Activated CD8-positive, alpha-beta T cell treated with anti-CD3 and anti-CD28 coated beads for 36 hours (primary cell): ENCODE measurements at places on chromosomes 16 and 17.

GRCh38 chr17:81189670-81190530, 23.9 kb upstream of the AATK start:
- no peaks in the 10 kb centered on the region for H3K4me1 ChIP-seq
- no peaks in the 10 kb centered on the region for H3K36me3 ChIP-seq
- H3K27me3 ChIP-seq = no peaks in the 10 kb centered on the region
- no peak overlapping the region for H3K4me3 ChIP-seq

- peaks cover 58% of the 10 kb centered on the region for H3K4me1 ChIP-seq
- H3K4me3 ChIP-seq = peak overlapping the region; percentile 87
- peaks cover 29% of the 10 kb centered on the region for H3K36me3 ChIP-seq
- no peaks in the 10 kb centered on the region for H3K27me3 ChIP-seq
These were observed 3.7 kb downstream of the SOCS3 start for GRCh38 chr17:78356101-78356713.

DNA sequence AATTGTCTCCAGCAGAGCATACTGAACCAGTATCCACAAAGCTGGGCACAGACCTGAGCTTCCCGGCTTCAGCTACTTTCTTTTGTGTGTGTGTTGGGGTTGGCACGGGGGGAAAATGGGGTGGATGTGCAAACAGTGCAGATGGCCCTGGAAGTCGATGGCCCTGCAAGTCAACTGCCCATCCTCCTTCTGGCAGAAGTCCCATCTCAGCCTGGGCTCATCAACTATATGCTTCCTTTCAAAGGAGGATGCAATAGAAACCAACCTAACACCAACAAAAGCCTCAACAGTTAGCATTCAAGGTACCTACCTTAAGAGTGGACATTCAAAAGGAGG, 55.7 kb downstream of the SOX9 start:
- H3K4me3 ChIP-seq = no peak overlapping the region
- DNase-seq = no peak
- no peaks in the 10 kb centered on the region for H3K36me3 ChIP-seq
- H3K27ac ChIP-seq = no peak overlapping the region
- no peaks in the 10 kb centered on the region for H3K4me1 ChIP-seq

DNA sequence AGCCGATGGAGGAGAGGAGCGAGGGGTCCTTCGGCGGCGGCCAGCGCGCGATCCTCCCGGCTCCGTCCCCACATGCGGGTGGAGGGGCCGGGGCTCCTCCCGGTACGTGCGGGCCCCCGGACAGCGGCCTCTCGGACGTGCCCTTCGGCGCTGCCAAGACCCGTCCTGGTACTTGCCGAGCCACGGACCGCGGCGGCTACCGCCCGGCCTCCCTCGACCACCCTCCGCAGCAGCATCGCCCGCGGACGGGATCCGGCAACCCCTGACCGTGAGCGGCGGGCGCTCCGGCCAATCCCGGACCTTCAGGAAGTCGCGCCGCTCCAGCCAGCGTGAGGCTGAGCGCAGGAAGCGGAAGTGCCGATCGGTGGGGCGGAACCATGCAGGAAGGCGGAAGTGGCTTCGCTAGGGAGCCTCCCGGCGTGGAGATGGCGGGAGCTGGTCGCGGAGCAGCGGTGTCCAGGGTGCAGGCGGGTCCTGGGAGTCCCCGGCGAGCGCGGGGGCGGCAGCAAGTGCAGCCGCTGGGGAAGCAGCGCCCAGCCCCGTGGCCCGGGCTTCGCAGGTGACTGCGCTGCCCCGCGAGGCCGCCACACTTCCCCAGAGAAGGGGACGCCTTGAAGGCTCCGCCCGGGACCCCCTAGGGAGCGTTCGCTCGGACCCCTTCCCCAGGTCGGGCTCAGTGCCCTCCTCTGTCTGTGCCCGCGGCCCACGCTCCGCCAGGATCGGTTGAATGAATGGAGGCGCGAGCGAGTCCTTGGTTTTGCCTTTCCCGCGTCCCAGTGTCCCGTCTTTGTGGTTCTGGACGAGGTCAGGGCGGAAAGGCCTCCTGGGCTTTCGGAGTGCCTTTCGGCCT, at the start of the genes CCDC137 and OXLD1:
Gene CCDC137 (plus strand): TSS at position 396 of the 850 bp plus-strand sequence. CDS start 30 bp downstream, at position 426.
Gene OXLD1 (minus strand): TSS at position 264 of the 850 bp plus-strand sequence. CDS start 28 bp downstream, at position 236.
- H3K36me3 ChIP-seq = peaks cover 55% of the 10 kb centered on the region
- no peaks in the 10 kb centered on the region for H3K27me3 ChIP-seq
- peak; percentile 97 for DNase-seq
- peak within 1 kb of the TSS; percentile 99 for H3K27ac ChIP-seq
- peaks cover 50% of the 10 kb centered on the region for H3K4me1 ChIP-seq

GRCh38 chr16:1651094-1651973, 26.7 kb upstream of the JPT2 start:
- peaks cover 8% of the 10 kb centered on the region for H3K4me1 ChIP-seq
- H3K4me3 ChIP-seq = no peak overlapping the region
- H3K36me3 ChIP-seq = peaks cover 45% of the 10 kb centered on the region
- DNase-seq = peak; percentile 29
- H3K27me3 ChIP-seq = no peaks in the 10 kb centered on the region

DNA sequence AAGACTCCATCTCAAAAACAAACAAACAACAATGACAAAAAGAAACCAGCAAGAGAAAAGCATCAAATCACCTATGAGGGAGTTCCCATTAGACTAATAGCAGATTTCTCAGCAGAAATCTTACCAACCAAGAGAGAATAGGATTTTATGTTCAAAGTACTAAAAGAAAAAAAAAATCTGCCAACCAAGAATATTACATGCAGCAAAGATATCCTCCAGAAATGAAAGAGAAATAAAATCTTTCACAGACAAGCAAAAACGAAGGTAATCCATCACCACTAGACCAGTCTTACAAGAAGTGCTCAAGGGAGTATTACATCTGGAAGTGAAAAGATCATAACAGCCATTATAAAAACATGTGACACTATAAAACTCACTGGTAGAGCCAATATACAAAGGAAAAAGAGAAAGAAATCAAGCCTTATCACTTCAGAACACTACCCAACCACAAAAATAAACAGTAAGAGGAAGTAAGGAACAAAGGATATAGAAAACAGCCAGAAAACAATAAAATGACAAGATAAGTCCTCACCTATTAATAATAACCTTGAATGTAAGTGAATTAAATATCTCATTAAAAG, 66.3 kb downstream of the STX8 start:
- peaks cover 20% of the 10 kb centered on the region for H3K4me1 ChIP-seq
- no peaks in the 10 kb centered on the region for H3K27me3 ChIP-seq
- no peak for DNase-seq
- no peak overlapping the region for H3K4me3 ChIP-seq
- H3K36me3 ChIP-seq = peaks cover 41% of the 10 kb centered on the region

GRCh38 chr17:64329588-64329987, 61.1 kb downstream of the PECAM1 start:
- no peak overlapping the region for H3K27ac ChIP-seq
- H3K27me3 ChIP-seq = no peaks in the 10 kb centered on the region
- H3K36me3 ChIP-seq = peaks cover 5% of the 10 kb centered on the region
- H3K4me3 ChIP-seq = no peak overlapping the region
- no peak for DNase-seq
